ENCODE measurements at places on chromosomes 7 and 10.

GRCh38 chr10:16856567-16856966 lies 39.3 kb upstream of the RSU1 start:
- no peak for DNase-seq

GRCh38 chr7:43944286-43944685 lies 18.1 kb downstream of the UBE2D4 start:
- DNase-seq = no peak

DNA sequence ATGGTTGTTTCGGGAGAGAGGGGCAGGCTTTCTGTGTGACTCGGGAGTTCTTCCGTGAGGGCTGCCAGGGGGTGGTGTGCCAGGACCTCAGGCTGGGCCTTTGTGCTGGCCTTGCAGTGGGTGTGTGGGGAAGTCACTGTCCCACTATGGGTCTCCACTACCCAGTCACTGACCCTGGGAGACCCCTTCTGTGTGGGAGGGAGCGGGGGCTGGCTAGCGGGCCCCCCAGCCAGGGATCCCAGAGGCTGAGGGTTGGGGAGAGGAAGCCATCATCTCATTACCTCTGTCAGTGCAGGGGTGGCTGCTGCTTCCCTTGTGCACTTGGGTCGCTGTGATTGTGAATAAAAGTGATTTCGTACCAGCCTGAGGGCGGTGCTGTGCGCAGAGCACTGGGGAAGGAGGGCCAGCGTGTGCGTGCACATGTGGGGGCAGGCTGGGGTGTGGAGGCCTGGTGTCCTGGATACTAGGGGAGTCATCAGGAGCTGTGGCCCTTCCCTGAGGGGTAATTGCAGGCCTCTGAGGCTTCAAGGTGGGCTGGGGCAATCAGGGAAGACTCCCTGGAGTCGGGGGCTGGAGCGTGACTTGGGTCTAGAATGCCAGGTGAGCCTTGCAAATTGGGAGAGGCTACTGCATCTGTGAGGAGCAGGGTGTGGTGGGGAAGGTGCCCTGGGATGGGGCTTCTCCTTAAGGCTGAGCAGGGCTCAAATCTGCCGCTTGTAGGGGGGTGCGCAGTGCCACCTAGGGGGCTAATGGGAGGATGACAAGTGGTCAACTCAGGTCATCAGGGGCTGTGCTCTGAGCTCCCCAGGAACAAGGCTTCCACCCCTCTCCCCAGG lies 98.9 kb downstream of the NEURL1 start:
- no peak for DNase-seq

- DNase-seq = no peak
Measured at GRCh38 chr7:97203957-97204356, 86.5 kb downstream of the SDHAF3 start.

DNA sequence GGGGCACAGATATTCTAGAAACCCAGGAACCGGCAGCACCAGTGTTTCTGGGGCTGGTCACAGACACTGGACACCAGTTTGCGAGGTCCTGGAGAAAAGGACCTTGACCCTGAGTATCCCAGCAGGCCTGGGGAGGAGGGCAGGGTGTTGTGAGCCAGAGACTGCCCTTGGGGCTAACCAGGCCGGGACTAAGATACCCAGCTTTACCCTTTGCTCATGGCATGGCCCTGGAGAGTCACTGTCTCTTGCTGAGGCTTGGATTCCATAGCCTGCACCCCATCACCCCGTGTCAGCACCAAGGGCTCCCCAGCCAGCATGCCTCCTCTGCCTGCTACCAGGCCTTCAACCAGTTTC lies 124.4 kb downstream of the COL26A1 start:
- no peak for DNase-seq

DNA sequence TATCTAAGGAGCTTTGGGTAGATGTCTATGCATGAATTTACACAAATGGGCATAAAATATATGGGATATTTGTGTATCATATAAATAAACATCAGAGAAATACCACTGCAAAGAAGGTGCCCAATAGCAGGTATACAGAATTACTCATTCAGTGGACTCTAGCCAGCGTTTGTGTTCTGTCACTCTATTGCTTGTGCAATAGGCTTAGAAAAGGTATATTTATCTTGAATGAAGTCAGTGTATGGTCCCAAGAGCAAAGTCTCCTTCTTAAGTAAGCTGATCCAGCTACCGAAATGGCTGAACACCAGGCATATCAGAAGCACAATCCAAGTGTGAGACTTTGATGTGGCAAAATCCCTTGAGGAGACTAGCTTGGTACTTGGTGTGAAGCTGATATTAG lies 1058.4 kb downstream of the SORCS1 start:
- no peak for DNase-seq

DNA sequence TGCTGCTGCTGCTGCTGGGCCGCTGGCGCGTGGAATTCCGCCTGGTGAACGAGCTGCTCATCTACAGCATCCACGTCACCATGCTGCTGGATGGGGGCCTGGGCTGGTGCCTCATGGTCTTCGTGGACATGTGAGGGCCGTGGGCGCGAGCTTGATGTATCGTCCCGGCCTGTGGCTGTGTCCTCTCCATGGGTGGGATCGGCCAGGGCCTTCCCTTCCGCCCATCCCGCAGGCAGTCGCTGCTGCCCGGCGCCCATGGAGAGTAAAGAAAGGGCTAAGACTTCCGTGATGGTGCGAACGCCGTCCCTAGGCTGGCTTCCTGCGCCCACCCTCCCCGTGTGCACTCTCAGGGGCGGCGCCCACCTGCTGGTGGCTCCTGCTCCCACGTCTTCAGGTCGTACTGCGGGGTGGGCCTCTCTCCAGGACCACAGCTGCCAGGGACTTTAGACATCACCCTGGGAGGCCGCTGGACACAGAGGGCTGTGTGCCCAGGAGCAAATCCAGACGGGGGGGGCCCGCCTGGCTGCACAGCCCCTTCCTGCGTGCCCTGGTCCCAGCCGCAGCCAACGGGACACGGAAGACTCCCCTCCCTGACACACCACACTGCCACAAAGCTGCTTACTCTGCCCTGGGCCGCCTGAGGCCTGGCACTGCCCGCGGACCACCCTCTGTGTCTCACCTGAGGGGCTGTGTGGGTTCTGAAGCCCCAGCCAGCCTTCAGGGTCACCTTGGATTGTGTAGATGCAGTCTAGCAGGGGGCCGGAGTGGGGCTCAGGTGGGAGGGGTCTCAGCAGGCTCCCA lies 167.5 kb downstream of the SEPTIN7 start:
- DNase-seq = no peak

DNA sequence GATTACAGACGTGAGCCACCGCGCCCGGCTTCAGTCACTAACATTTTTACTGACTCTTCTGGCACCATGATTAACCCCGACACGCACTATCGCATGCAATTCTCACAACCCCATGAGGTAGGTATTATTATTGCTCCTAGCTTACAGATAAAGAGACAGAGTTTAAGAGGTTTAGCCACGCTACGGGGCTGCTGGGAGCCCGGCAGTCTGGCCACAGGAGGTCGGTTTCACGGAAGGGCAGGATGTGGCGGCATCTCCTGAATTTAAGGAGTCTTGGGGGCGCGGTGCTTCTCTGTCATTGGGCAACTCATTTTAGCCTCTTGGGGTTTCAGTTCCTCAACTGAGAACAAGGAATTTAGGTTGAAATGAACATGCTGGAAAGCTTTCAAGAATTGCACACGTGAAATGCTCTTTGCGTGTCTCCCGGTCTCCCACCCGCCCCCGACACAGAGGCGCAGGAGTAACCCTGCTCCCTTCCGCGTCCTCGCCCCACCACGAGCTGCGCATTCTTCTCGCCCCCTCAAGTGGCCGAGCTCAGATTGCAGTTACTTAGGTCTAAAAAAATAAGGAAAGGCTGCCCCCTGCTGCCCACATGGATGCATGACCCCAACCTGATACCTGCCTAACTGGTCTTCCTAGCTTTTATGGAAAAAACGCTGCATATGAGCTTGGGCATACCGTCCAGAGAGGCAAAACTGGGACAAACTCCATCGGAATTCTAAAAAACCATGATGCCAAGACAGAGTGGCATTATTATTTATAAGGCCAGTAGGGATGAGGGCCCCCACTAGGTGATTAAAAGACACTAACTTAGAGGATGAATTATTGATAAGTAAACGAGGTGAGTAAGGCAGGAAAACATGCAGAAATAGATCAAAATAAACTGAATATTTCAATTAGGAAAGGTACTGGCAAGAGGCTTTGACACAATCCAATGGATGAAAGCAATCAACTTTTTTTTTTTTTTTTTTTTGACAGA lies 12.4 kb downstream of the PRSS2 start:
- DNase-seq = peak; percentile 21

DNA sequence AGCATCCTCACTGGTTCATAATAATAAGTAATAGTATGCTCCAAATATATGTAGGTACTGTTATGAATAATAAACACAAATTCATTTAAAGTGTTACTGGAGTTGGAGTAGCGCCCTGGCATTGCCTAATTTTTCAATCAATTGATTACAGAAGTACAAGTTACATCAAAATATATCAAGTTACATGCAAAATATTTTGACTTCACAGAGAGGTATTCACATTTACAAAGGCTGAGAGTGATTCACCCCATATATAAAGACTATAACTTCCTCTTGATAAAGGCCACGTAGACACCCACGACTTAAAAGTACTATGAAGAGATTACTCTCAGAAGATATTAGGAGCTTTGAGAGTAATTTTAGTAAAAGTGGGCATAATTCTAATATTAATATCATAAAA lies 13.6 kb upstream of the COL17A1 start:
- no peak for DNase-seq

DNA sequence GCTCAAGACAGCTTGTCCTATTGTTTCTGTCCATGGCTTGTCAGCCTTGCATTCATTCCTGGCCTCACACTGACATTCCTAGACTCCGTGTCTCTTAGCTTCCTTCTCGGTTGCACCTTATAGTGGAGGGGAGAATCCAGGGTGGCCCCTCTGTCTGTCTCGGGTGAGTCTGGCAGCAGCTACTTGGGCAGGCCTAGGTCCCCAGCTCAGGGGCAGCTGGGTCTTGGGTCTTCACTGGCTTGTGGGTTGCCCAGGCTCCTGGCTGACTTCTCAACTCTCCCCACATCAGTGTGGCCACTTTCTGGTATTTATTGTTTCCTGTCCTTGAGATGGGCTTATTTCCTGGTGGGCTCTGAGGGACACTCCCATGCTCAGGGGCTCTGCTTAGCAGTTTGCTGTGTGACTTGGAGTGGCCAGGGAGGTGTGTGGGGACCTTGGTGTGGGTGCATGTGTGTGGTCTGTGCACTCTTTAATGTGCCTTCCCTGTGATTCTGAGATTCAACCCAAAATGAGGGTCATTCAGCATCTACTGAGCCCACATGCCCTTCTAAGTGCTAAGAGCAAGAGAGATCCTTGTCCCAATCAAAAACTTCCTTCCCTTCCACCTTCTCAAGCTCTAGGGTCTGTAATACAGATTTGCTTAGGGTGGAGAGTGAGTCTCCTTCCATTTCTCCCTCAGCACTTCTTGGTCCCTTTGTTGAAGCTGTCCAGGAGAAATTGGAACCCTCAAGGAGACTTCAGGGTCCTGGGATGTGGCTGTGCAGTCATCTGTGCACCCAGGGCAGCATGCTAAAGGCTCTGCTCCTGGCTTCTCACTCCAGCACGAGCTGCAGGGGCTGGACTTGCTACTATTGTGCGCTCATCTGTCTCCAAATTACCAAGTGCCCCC lies 20.1 kb downstream of the UPP1 start:
- no peak for DNase-seq

Measured in GM04503 (cell line).